Activated CD4-positive, alpha-beta T cell treated with anti-CD3 and anti-CD28 coated beads, Interleukin-2, amount 10 ng/mL, durations not matched to agents 7 days and 5 days (primary cell): ENCODE measurements at places on chromosomes 5 and 9.

- DNase-seq, result no peak
Observed at GRCh38 chr9:34987160-34987901, 2.2 kb upstream of the DNAJB5 start.

DNA sequence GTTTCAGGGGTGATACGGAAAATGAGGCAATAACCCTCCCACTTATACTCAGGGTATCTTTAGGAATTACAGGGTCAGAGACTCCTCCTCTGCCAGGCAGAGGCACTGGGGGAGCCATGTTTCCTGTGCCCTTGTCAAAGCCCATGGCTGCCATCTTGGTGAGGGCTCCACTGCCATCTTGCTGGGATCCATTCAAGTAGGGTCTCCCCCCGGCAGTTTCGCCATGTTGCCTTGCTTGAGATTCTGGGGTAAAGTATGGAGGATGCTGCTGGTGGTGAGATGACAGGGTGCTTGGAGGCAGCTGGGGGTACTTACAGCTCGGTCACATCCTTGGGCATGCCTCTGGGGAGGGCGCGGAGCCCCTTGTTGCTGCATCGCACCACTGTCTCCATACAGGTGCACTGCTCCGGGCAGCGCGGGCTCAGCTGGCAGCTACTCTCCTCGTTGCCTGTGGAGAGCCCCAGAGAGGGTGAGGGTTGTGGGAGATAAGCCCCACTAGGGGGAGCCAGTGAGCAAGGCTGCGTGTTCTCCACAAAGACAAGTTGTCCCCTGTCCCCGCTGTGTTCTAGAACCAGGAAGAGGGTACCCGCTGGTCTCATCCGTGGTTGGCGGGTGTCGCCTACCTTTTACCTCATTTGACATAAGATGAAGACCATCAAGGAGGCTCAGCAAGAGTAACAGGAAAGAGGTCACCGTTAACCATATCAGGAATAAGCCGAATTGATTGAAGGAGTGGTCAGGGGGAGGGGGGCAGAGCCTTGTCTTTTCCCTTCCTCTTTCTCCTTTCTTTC, 169.0 kb upstream of the PANK3 start:
- peak; percentile 34 for DNase-seq

DNA sequence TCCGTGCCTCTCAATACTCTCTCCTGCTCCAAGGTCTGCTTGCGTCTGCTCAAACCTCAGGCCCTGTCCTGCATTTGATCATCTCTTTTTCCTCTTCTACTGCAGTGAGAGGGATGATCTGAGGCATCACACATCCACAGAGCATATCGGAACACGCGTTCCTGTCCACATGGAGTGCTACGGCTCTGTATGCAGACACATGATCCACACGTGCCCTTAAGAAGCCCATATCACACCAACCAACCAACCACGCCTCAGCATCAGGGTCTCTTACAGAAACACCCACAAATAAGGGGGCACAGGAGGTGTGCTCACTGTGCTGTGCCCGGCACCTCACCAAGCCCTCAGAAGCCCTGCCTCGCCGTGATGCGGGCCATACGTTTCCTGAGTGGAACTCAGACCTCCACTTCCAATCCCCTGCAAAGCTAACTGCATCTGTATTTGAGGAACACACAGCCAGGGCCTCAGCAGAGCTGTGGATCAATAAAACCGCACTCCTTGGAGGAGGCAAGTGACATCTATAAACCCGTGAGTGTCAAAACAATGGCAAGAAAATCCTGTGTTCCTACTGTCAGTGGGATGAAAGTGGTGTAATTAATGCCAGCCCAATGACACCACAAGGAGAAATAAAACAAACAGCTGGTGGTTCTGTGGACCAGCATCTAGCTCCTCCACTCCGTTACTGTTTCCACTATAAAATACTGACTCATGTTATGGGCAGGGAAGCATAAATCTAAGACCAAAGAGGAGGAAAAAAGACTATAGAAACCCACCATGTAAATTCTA, 40.4 kb downstream of the AK8 start:
- DNase-seq, result no peak

DNA sequence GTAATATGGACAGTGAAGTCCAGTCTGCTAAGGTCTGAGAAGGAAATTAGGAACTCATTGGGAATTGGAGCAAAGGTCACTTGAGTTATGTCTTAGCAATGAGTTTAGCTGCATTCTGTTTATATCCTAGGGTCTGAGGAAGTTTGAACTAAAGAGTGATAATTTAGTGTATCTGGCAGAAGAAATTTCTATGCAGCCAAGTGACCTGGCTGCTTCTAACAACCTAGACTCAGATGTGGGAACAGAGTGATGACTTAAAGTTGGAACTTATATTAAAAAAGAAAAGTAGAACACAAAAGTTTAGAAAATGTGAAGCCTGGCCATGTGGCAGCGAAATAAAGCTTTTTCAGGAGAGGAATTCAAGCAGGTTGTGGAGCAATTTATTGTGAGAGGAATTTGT, 106.2 kb downstream of the PRDM9 start:
- no peak for DNase-seq

GRCh38 chr5:96963267-96963666, 27.4 kb downstream of the LNPEP start:
- peak; percentile 29 for DNase-seq

- no peak for DNase-seq
Observed at GRCh38 chr5:127235136-127235535, 55.5 kb upstream of the MEGF10 start.

DNA sequence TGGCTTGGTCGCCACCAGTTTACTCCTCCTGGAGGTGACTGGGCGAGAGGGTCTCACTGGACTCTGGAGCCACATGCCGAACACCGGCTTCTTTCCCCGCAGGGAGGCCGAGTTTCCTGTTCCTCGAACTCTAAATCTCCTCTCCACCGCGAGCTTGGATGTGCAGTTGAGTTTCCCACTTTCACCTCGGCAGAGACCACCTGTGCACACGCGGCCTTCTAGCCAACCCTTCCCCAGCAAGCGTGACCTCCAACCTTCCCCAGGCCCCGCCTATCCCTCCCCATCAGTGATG, 380.1 kb downstream of the IRX2 start:
- no peak for DNase-seq

DNA sequence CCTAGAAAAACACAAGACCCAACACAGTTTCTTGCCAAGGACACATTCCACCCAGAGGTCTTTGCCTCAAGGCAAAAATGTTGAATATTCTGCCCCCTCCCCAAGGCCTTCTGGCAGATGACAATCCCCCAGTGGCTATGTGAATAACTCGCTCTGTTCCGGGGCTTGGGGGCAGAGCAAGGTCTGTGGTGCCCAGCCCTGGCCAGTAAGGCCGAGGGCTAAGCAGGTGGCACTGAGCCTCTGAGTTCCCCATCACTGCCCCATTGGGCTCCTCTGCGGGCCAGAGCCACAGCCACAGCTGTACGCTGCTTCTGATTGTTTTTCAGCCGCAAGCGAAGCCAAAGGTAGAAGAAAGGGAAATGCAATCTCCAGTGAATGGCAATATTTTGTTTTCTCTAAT, 567.9 kb downstream of the CCDC171 start:
- DNase-seq, result no peak

DNA sequence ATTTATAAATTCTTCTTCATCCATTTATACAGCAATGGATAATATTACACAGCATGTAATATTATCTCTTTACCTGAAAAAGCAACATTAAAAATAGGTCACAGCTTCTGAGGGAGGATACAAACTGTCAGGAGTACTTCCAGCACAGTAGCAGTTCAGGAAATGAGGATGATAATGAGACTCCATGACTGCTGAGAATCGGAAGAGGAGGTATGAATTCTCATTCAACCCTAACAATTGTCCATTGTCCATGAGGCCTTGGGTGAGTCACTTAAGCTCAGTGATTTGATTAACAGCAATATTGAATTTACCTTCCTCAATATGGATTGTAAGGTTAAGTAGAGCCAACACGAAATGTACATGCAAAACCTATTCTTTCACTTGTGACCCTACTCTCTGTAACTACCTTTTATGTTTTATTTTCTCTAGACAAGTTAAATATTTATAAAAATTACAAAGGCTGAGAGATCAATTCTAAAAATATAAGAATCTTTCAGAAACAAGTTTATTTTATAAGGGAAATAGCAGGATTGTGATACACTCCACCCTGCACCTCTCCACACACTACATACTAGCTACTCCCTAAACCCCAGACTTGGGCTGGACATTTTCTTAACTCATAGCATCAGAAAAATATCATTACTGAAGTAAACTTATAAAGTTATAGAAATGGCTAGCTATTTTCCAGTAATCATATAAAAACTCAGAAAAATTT, 159.1 kb upstream of the ACOT12 start:
- no peak for DNase-seq
